ENCODE measurements at places on chromosomes 2 and 18.

GRCh38 chr2:224585211-224586088 lies at the start of gene CUL3:
CUL3 (minus strand) TSS chr2:224585363; CDS start chr2:224585009, 354 bp downstream.
- DNase-seq, result peak; percentile 83

DNA sequence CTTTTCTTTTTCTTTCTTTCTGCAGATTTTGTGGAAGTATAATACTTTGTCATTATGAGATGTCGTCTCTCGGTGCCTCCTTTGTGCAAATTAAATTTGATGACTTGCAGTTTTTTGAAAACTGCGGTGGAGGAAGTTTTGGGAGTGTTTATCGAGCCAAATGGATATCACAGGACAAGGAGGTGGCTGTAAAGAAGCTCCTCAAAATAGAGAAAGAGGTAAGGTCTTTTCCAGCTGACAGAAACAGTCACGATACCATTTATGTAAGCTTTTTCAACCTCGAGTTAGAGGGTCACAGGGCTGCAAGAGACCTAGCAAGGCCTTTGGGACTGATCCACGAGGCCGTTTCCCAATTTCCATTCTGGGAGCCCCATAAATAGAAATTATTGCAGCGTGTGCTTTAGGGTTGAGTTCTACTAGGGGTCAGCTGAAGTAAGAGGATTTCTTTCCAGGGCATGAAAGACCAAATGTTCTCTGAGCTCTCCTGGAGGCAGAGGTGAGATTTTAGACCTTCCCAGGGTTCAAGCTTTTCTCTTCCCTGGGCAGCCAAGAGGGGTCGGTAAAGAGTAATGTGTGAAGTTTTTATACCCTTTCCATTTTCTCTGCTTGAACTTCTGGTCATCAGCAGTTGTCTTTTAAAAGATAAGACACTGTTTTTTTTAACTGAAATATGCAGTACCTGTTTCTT lies 15.5 kb downstream of the MAP3K20 start:
- DNase-seq, result no peak

DNA sequence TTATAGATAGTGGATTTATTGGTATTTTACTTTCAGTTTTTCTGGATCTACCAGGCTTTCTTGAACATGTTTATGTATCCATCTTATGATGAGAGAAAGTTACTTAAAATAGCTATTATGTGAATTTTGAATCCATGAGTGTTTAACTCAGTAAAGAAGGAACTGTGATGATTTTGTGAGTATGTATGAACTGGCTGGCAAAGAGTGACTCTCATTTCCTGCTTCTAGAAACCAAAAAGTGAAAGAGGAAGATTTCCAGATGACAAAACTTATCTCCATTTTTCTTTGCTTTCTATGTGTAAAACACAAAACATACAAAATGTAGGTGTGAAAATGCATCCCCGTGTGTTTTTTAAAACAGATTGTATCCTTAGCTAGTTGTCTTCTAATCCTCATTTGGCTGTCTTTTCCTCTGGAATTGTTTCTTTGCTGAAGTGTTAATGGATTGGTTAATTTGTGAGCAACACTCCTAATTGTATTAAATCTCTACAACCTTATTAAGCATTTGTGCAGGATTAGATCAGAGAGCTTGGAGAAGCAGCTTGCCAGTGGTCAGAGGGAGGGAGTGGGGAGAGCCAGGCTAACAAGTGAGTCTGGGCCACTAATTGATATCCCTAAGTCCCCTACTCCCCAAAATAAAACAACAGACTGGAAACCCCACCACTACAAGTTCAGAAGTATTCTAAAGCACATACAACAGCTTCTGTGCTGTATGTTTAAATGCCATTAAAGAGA lies 23.9 kb downstream of the PTPRM start:
- no peak for DNase-seq

- DNase-seq, result no peak
These were observed 50.9 kb downstream of the MARCO start for GRCh38 chr2:118992740-118993391.

- DNase-seq, result peak; percentile 45
These were observed 48.4 kb upstream of the PIK3C3 start for GRCh38 chr18:41906528-41907146.

- peak; percentile 55 for DNase-seq
These were observed 56.6 kb downstream of the UBE2E3 start for GRCh38 chr2:181036848-181037603.

DNA sequence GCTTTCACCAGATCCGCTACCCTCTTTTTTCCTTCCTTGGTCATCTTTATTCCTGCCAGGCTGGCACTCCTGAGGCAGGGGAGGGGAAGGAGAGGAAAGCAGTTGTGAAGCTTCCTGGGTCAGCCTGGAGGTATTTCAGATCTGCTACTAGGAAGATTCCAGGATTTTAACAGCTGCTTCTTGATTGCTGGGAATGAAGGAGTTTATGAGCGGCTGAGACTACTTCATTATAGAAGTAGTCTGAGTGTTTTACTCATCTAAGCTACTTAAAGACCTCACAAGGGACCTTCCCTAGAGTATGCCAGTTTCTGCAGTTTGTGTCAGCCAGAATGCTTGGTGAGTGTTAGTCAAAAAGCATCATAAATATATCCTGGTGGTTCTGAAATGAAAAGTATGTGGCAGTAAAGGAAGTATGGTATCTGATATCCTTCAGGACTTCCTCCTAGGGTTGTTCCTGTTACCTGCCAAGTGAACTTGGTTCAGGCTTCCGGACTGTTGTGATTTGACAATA lies 1.9 kb downstream of the TANC1 start:
- DNase-seq, result no peak

DNA sequence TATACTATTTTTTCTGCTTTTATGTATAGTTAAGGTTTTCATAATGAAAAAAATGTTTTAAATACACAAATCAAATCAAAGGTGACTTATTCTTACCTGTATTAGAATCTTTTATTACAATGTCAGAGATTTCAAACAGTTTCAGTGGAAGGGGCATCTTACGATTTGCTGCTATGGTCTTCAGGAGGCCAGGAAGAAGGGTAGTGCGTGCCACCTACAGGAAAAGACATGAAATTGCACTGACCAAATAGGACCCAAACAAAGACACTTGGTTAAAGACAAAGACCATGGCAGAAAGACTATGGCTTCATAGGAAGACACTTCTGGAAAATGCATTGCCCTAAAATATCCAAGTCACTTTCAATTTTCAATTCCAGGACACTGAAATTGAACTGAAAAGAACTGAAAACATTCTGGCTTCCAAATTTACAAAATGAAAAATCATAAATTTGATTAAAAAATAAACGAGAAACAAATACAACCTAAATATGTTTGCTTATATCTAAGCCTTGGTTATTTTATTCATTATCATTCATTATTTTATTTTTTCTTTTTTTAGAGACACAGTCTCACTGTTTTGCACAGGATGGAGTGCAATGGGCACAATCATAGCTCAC lies 42.1 kb downstream of the FARSB start:
- DNase-seq, result peak; percentile 28

GRCh38 chr2:173989160-173989883 lies 24.1 kb upstream of the SP3 start:
- DNase-seq, result no peak

DNA sequence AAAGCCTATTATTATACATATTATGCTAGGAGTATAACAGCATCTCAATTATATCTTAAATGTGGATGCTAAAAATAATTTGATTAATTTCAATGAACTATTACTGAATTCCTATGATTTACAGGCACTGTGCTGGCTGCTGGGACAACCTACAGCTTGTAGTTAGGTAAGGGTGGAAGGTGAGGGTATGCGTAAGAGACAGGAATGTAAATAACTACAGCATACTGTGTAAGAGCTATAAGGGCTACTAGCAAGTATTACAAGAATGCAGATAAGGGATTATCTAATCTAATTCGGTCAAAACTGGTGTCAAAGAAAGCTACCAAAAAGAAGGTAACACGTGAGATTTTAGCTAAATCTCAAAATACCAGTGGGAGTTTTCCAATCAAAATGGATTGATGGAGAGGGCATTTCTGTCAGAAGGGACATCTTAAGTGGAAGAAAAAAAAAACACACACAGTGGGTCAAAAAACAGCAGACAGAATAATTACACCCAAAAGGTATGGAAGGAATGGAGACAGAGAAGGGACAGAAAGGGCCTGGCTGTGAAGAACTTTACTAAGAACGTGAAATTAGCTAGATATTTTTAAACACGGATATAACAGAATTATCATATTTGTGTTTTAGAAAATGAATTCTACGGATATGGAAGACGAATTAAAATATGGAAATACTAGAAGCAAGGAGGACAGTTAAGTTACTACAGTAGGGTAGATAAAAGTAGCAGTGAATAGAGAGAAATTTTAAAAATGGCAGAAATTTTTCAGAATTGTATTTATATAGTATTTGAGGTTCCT lies 47.1 kb downstream of the STRN start:
- DNase-seq, result no peak

DNA sequence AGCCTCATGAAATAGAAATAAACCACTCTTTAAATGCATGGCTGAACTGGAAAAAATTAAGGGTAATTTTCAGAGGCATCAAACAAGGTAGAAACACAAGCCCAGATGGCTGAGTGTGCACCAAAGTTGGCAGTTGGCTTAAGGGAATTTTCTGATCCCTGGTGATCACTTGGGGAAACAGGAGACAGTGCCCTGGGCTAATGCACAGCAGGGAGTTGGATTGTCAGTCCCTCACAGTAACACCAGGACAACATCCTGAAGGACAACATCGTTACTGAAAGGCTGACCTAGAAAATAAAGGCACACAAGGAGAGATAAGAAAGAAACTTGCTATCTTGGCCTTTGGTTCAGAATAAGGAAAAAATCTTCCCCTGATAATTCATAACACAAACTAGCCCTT lies 417.0 kb downstream of the SLC4A3 start:
- no peak for DNase-seq

DNA sequence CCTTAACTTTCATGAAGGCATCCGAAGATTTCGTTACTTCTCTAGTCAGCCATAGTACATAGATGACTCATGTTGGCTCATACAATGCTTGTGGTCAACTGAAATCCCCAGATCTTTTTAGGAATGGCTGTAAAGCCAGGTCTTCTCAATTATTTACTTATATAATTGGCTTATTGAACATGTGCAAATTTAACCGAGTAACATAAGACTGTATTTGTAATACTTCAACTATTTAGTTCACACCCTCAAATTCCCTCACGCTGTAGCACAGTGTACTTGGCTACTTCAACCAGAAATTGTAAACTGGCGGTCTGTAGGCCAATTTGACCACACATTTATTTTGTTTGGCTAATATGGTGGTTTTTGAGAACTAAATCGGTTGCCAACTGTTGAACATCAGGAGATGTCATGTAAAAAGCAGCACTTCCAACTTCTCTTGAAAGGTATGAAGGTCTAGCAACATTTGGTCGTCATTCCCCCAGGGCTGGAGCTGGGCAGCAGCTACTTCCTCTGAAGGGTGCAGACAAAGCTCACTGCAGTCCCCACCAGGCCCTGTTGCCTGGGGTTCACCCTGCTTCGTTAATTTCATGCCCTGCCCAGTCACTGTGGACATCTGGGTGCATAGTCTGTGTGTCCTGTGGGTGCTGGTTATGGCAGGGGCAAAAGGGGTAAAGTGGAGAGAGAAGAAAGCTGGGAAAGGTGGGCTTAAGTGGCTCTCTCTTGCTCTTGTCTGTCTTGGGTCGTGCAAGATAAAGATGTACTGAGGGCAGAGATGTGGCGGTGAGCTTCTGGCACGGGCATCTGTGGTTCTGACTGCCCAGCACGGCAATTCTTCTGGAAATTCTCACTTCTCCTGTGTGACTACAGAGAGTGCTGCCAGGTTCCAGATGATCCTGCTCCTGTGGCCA lies 3.2 kb upstream of the SH3RF3 start:
- DNase-seq, result peak; percentile 85

- no peak for DNase-seq
These were observed 694.9 kb downstream of the BCL11A start for GRCh38 chr2:59858540-59858939.

DNA sequence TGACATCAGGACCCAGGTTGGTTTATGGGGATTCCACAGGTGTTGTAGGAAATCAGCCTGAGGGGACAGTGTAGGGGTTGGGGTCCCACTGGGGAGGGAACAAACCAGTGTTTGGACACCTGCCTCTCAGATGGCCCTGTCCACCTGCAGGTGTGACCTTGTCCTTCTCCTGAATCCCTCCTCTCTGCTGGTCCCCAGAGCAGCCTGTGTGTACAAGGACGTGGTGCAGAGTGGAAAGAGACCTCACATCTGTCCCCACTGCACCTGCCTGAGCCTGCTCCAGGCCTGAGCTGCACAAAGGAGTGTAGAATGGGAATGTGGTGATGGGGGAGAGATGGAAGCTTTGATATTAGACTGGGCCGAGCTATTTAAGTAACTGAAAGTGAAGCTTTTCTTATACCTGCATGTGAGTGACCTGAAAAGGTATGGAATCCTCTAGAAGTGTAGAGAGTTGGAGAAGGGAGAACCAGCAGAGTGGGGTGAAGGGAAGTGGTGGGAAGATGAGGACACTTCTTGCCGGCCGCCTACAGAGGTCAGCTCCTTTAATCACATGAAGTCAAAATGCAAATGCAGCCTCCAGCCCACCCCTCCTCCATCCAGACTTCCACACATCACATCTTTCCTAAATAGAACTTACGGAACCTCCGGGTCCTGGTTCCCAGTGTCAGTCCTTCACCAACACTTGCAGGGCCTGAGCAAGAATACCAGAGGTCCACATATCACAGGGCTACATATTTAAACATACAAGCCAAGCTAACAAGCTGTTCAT lies 89.3 kb upstream of the SMAD2 start:
- no peak for DNase-seq

- DNase-seq, result no peak
These were observed 50.0 kb downstream of the MC4R start for GRCh38 chr18:60322591-60322990.

GRCh38 chr2:240336820-240337427 lies 98.5 kb upstream of the GPC1 start:
- no peak for DNase-seq

Data from non-pigmented ciliary epithelial cell (primary cell).